Stimulated activated CD4-positive, alpha-beta T cell treated with anti-CD3 and anti-CD28 coated beads, Interleukin-12 subunit alpha, Interleukin-12 subunit beta, amount 100 ng/mL, for 24 hours (primary cell): ENCODE measurements at places on chromosomes 5 and 9.

DNA sequence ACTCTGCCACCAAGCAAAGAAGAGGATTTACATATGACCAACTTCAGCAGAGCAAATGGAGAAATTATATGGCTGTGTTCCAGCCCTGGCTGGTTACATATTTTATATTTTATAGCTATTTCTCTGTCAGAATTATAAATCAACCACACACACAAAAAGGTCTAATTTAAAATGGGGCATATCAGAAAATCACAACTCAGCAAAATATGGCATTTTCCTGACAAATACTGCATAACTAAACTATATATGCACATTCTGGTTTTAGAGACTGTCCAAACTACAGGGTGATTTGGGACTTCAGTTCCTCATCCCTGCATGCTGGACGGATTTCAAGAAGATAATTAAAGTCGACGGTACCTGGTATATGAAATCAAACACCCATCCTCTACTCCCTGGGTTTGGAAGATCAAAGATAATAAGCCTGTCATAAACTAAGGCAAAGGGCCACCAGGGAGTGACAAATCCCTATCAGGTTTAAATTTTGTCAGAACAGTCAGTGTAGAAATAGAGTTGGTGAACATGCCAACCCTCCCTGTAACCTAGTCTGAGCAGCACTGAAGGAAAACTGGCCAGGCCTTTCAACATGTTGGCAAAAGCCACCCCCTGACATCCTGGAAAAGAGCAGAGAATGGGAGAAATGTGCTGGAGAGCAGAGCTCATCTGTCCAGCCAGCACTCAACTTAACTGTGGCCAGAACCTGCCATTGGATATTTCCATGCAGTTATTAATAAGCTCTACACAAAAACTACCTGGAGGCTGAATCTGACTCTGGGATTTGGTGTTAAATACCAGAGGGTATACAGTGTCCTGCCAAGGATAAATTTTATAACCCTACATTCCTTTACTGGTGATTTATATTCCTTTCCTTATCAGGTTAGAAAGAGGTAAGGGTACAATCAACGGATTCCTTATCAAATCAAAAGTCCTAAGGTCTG, 235.7 kb downstream of the ENC1 start:
- DNase-seq = no peak

DNA sequence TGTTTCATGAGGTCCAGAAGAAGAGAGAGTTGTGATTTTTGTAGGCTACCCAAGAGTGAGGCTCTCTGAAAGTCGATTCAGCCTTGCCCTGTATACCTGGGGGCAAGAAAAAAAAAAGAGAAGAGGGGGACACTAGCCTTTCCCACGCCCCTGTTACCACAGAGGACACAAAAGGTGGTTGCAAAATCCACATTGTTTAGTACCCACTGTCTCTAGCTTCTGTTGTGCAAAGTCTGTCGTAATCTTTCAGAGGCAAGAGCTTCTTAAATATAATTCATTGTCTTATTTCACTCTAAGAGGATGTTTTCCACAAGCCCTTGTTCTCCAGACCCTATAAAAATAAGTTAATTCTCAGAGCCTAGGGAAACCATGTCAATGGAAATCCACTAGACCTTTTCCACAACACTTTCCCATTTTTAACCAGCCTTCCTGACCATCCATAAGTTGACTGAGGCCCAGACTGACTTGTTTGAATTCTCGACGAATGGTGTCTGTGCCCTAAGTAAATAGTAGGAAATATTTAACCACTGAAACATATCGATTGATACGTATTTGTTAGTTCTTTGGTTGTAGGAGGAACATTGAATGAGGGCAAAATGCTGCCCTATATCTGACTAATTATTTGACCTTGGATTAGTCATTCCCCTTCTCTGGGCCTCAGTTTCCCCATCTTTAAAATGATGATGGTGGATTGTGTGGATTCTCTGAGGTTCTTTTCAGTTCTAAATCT, 182.7 kb downstream of the PAPPA start:
- no peak for DNase-seq

DNA sequence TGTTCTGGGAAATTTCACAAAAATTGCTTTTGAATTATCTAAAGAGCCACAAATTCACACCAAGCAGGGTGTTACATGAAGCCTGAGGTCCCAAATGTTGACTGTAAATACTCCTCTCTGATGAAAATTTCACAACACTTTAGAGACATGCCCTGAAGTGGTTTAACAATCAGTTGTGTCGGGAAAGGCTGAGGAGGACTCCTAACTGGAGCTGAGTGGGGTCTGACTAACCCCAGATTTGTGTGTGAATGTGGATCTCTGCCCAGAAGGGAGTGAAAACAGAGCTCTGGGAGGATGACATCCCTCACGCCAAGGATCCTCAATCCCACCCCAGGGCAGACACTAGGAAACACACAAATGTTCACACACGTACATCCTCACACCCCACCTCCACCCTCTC, 31.1 kb upstream of the GRXCR2 start:
- DNase-seq = no peak

GRCh38 chr9:98236901-98237487, 18.5 kb downstream of the TBC1D2 start:
- no peak for DNase-seq

DNA sequence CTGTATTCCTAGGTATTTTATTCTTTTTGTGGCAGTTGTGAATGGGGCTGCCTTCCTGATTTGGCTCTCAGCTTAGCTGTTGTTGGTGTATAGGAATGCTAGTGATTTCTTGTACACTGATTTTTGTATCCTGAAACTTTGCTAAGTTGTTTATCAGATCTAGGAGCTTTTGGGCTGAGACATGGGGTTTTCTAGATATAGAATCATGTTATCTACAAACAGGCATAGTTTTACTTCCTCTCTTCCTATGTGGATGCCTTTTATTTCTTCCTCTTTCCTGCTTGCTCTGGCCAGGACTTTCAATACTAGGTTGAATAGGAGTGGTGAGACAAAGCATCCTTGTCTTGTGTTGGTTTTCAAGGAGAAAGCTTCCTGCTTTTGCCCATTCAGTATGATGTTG, 129.9 kb downstream of the DMXL1 start:
- no peak for DNase-seq

DNA sequence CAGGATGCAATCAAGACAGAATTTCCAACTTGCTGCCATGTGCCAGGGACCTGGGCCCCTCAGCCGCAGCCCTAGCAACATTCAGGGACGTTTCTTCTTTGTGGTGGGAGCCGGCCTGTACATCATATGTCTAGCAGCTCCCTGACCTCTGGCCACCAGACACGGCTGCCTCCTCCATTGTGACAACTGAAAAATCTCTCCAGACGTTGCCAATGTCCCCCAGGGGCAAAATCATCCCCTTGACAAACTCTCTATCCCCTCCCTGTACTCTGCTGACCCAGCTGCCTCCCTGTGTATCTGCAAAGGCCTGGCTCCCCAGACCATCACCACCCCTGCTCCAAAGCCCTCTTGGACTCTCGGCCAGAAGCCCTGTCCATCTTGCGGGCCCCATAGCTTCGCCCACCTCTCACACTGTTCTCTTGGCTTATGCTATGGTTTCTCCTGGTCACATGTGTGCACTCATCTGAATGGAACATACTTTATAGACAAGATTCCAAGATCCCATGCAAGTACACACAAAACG, 40.8 kb downstream of the BICD2 start:
- DNase-seq = no peak

DNA sequence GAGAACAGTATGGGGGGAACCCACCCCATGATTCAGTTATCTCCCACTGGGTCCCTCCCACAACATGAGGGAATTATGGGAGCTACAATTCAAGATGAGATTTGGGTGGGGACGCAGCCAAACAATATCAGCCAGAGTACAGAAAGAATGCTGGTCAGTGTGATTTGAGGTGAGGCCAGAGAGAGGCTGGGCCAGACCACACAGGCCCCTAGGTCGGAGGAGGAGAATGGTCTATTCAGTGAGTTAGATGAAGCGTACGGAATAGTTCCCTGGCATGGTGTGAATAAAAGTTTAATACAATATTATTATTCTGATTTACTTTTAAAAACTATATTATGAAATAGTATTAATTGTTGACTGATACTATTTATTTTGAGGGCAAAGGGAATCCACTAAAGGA, 39.7 kb downstream of the PCSK5 start:
- no peak for DNase-seq

DNA sequence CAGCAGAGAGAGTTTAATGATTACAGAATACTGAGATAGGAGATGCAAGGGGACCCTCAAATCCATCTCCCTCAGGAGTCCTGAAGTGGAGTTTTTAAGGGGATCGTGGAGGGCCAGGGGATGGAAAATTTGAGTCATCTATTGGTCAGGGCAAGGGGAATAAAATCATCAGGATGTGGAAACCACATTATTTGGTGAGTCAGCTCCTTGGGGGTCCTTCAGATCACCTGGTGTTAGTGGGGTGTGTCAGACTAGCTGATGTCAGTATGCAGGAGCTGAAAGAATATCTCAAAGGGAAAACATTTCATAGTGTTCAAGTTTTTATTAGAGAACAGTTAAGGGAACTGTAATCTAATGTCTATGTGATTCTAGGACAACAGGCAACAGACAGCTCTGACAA, 183.0 kb upstream of the FTMT start:
- DNase-seq = no peak

- no peak for DNase-seq
Observed at GRCh38 chr5:82792096-82792495, 285.1 kb downstream of the TMEM167A start.

DNA sequence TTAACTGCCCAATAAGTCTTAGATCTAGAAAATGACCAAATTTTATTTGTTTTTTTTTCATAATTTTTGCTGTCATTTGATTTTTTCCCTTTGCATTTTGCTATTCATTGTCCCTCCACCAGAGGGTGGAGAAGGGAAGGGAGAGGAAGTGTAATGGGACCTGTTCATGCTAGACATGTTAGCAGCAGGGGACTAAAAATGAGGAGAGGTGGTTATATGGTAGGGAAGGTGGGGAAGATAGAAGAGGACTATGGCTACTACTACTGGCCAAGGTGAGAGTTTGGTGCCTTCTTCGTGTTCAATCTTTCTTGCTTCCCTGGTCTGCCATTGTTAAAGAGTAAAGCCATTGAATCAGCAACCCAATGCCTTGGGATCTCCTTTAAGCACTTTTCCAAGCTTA, 6.4 kb downstream of the GRIA1 start:
- DNase-seq = no peak

DNA sequence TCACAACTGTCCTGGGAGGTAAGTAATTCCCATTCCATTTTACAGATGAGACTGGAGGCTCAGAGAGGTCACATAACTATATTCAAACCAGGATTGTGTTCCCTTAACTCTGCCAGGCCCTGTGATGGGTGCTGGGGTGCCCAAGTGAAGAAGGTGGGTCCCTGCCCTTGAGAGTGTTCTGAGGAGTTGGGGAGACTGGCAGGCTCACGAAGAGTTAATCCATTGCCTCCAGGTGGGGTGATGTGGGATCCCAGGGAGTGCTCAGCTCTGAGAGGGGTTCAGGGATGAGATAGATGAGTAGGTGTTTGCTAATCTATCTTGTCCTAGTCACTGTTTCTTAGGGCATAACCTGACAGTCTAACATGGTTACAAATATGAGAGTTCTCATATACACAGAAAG, 36.7 kb downstream of the GSN start:
- DNase-seq = no peak

GRCh38 chr5:106755066-106755465, 915.7 kb downstream of the EFNA5 start:
- DNase-seq = no peak

DNA sequence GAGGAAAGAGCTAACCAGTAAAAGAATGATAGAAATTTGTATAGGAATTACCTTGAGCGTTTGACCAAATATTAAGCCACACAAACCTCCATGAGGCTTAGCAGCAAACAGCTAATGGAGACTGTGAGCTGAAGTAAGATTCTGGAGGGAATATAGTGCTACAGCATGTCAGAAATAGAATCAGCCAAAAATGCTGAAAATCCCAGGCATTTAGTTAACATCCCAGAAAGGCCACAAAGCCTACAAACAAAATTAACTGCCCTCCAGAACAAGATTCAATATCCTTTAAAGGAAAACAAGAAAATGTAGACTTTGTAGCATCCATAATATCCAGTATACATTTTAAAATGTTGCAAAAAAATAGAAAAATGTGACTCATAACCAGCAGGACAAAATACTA, 257.8 kb upstream of the TUSC1 start:
- DNase-seq = no peak
